ENCODE measurements at places on chromosomes 4 and X. TPM values are rescaled to one million over a fixed set of nuclear protein-coding genes. Genes with fewer than 3 reads are reported as not detected.

DNA sequence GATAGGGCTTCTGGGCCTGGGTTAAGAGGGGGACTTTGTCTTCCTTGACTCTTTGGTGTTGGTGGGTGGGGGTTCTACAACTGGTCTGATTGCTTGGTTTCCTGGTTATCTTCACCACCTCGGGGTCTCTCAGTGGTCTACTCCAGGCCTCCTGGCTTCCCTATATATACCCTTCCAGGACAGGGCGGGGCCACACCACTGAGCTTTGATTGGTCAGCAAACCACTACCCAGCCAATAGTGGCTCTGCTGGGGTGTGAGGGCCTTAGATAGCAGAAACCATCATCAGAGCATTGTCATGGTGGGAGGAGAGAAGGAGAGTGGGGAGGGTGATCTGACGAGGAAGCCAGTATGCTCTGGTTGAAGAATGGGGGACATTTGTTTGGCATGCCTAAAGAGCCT, 14.4 kb upstream of the MAGEA1 start:
- no peaks in the 10 kb centered on the region for H3K4me1 ChIP-seq
- H3K4me3 ChIP-seq, result no peak overlapping the region
- no peak for DNase-seq
- no peak overlapping the region for H3K27ac ChIP-seq

DNA sequence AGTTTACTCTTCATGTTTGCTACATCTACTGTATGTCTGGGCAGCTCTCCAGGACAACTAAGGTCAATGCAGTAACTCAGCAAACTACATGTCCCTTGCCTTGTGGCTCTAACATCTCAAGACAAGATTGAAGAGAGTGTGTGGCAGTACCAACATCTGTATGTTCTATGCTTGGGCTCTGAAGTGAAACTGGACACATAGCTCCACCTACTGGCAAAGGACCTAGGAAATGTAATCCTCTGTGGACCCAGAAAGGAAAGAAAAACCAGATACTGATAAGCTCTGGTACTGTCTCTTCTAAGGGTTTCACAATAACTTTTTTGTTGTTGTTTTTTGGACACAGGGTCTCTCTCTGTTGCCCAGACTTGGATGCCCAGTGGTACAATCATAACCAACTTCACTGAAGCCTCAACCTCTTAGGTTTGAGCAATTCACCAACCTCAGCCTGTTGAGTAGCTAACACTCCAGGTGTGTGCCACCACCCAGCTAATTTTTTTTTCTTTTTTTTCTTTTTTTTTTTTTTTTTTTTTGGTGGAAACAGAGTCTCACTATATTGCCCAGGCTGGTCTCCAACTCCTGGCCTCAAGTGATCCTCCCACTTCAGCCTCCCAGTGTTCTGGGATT, 64.1 kb downstream of the QDPR start:
- no peak overlapping the region for H3K4me3 ChIP-seq
- no peaks in the 10 kb centered on the region for H3K36me3 ChIP-seq
- no peak overlapping the region for H3K27ac ChIP-seq
- H3K27me3 ChIP-seq, result no peaks in the 10 kb centered on the region

DNA sequence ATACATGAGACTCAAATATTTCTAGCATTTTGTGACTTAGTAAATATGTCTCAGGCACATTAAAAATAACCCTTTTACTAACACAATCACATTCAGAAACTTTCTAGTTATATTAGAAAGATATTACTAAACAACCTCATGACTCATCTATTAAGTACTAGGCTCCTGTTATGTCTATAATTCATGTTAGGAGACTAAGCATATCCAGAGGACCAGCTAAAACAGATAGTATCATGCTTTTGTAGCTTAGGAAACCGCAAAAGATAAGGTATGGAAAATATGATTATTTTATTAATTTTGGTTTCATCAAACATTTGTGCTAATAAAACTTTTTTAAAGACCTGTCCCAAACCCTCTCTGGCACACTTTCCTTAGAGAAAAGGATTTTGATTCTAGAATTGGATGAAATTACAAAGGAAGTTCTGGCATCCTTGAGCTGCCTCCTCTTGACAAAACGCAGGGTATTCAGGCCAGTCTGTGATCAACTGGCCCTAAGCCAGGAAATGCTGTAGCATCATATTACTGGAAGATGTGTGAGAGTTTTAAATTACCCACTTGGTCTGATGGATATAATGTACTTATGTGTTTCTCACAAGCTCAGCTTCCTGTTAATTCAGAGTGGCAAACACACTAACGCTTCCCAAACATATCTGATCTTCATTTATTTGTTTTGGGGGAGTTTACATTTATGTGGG, 60.4 kb downstream of the NRK start:
- H3K4me3 ChIP-seq, result no peak overlapping the region
- H3K27ac ChIP-seq, result no peak overlapping the region
- no peaks in the 10 kb centered on the region for H3K4me1 ChIP-seq
- DNase-seq, result no peak
- no peaks in the 10 kb centered on the region for H3K36me3 ChIP-seq

DNA sequence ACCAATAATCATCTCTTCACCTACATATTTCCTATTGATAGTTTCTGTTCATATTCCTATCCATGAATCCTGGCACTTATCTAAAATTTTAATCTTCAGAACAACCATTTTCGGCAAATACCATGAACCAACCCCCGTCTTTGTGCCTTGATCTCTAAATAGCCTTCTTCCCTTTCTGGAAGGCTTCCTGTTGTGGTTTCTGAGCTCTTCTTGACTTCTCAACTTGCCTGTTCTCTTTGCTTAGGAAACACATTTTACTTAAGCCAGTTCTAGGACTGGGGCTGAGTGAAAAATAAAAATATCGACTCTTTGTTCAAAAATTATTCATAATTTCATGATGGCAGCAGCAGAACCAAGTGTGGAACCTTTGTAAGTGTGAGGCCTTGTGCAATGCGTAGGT, 882.4 kb downstream of the C4orf33 start:
- no peaks in the 10 kb centered on the region for H3K36me3 ChIP-seq
- no peaks in the 10 kb centered on the region for H3K27me3 ChIP-seq
- DNase-seq, result no peak
- no peak overlapping the region for H3K27ac ChIP-seq

- no peaks in the 10 kb centered on the region for H3K27me3 ChIP-seq
- DNase-seq, result no peak
- no peak overlapping the region for H3K4me3 ChIP-seq
- no peak overlapping the region for H3K27ac ChIP-seq
Measured at GRCh38 chrX:9071031-9071650, 37.2 kb upstream of the FAM9B start.

GRCh38 chr4:149120331-149121022, 678.3 kb upstream of the NR3C2 start:
- DNase-seq, result no peak
- peaks cover 5% of the 10 kb centered on the region for H3K4me1 ChIP-seq
- no peaks in the 10 kb centered on the region for H3K27me3 ChIP-seq
- no peak overlapping the region for H3K4me3 ChIP-seq
- H3K36me3 ChIP-seq, result no peaks in the 10 kb centered on the region

DNA sequence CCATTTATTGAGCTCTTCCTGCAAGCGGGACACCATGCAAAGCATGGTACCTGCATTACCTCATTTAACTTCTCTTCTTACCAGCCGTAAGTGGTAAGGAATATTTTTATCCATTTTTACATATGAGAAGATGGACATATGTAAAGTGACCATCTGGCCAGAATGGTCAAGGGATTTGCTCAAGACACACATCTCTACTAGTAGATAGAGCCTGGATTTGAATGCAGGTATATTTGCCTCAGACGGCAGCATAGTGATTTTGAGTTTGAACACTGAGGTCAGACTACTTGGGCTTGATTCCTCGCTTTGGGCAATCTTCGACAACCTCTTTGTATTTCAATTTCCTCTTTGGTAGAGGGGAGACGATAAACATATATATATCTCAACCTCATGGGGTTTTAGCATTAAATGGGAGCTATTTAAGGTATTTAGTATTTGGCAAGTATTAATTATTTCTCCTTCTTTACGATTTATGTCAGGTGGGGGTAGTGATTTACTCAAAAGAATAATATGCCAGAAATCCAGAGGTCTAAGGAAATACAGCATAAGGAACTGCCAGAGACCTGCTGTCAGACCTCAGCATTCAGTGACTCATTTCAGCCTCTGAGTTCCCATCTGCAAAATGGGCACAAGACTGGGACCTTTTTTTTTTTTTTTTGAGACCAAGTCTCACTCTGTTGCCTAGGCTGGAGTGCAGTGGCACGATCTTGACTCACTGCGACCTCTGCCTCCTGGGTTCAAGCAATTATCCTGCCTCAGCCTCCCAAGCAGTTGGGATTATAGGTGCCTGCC, 34.6 kb upstream of the CHRNA9 start:
- H3K4me3 ChIP-seq, result no peak overlapping the region
- no peaks in the 10 kb centered on the region for H3K4me1 ChIP-seq
- no peaks in the 10 kb centered on the region for H3K36me3 ChIP-seq
- H3K27me3 ChIP-seq, result no peaks in the 10 kb centered on the region

GRCh38 chr4:39712819-39713607, 15.1 kb downstream of the UBE2K start:
- H3K4me1 ChIP-seq, result peaks cover 46% of the 10 kb centered on the region
- no peak overlapping the region for H3K27ac ChIP-seq

DNA sequence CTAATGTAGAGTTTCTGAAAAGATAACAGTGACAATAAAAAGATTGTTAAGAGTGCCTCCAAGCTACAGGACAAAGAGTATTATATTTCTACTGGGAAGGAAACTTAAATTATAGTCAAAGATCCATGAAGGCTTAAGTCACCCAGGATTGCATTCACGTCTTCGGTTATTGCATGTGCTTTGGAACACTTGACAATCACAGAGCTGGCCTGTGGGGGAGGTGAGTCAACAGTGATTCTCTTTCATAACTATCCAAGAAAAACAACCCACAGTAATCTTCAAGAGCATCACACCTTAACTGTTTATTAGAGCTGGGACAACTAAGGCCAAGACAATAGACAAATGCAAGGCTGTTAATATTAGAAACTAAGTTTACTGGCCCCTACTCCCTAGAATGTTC, 40.3 kb downstream of the PDGFC start:
- no peak overlapping the region for H3K4me3 ChIP-seq
- no peak overlapping the region for H3K27ac ChIP-seq
- peaks cover 25% of the 10 kb centered on the region for H3K4me1 ChIP-seq
- no peaks in the 10 kb centered on the region for H3K27me3 ChIP-seq
- DNase-seq, result no peak

- H3K27me3 ChIP-seq, result no peaks in the 10 kb centered on the region
- no peak overlapping the region for H3K27ac ChIP-seq
- no peaks in the 10 kb centered on the region for H3K36me3 ChIP-seq
- no peak overlapping the region for H3K4me3 ChIP-seq
- DNase-seq, result no peak
- H3K4me1 ChIP-seq, result no peaks in the 10 kb centered on the region
Measured at GRCh38 chr4:165426331-165426730, 47.5 kb downstream of the CPE start.

The FAM236B gene
- total RNA-seq, result not detected

The GPC3 gene
- total RNA-seq, result 5.6 TPM

The SMIM31 gene
- total RNA-seq, result not detected

The LRP2BP gene
- total RNA-seq, result 4.4 TPM
